Activated T-helper 1 cell treated with Interleukin-2 at 50 U/mL for 16 hours (primary cell): ENCODE measurements at places on chromosomes 3 and 15.

DNA sequence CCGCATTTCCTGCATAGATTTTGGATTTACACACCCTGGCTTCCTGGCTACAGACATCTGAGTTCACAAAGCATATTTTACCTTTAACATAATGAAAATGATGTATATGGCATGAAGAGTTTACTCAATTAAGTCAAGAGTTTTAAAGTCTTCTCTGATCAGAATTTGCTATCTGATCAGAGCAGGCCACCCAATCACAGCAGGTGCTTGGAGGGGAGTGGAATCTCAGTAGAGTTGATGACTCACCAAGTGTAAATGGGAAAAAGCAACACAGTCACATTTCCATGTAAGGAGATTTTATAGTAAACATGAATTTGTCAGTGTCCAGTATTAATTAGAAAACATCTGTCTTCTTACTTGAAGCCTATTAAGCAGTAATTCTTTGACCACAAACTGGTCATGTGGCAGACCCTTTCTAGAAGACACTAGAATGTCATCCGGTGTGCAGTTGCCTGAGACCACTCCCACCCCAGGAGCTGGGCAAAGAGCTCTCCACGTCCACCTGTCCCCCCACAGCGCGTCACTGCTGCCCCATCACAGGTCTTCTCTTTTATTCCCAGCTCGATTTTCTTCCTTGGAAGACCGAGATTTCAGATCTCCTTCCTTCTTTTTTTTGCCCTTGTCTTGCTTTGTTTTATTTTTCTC is 10.8 kb downstream of the MESD start:
- no peak for DNase-seq

- peak; percentile 19 for DNase-seq
Observed at GRCh38 chr3:141796889-141797781, 33.9 kb downstream of the GRK7 start.

DNA sequence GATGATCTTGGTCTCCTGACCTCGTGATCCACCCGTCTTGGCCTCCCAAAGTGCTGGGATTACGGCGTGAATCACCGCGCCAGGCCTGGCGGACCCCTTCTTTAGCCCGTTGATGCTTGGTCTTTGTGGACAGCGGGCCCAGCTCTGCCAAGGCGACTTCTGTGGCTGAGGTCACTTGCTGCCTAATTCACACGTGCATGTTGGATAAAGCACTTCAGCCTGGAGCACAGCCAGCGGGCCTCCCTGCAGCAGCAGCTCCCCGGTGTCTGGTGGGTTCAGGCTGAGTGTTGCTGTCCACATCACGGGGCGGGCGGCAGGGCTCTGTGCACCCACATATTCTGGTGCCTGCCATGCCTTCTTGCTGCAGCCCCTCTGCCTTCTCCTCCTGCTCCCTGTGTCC is 88.4 kb downstream of the DGKG start:
- no peak for DNase-seq

GRCh38 chr3:15310491-15311370 is 21.7 kb downstream of the SH3BP5 start:
- no peak for DNase-seq
